ENCODE measurements at places on chromosomes 12 and 14. TPM values are rescaled to one million over a fixed set of nuclear protein-coding genes. Genes with fewer than 3 reads are reported as not detected.

Gene OTOGL
- total RNA-seq: 0.71 TPM

Gene COCH
- total RNA-seq: 12.2 TPM

Gene LEMD3
- total RNA-seq: 20.0 TPM

Gene FITM1
- total RNA-seq: not detected

Measured in sigmoid colon (tissue), 7 donors.